Stimulated activated naive B cell treated with anti-CD40 and anti-IgM and Interleukin-4, amounts not matched to agents 10 μg/mL and 1 μg/mL and 100 μg/mL, for 72 hours (primary cell): ENCODE measurements at places on chromosomes 7 and 10.
A peak's percentile ranks its signal among the peaks of the same experiment; 100 is the strongest.

GRCh38 chr10:109475711-109476421 is 447.4 kb downstream of the XPNPEP1 start:
- DNase-seq = no peak

- no peak for DNase-seq
Measured at GRCh38 chr7:151978616-151979015, 22.4 kb downstream of the GALNTL5 start.

GRCh38 chr7:157793973-157794745 is 457.4 kb downstream of the DNAJB6 start:
- no peak for DNase-seq

- DNase-seq = no peak
Measured at GRCh38 chr10:126204320-126204719, 184.0 kb downstream of the ADAM12 start.

GRCh38 chr7:17559388-17559787 is 260.9 kb downstream of the AHR start:
- no peak for DNase-seq

GRCh38 chr7:1858435-1859265 is 188.6 kb downstream of the ELFN1 start:
- DNase-seq = no peak

DNA sequence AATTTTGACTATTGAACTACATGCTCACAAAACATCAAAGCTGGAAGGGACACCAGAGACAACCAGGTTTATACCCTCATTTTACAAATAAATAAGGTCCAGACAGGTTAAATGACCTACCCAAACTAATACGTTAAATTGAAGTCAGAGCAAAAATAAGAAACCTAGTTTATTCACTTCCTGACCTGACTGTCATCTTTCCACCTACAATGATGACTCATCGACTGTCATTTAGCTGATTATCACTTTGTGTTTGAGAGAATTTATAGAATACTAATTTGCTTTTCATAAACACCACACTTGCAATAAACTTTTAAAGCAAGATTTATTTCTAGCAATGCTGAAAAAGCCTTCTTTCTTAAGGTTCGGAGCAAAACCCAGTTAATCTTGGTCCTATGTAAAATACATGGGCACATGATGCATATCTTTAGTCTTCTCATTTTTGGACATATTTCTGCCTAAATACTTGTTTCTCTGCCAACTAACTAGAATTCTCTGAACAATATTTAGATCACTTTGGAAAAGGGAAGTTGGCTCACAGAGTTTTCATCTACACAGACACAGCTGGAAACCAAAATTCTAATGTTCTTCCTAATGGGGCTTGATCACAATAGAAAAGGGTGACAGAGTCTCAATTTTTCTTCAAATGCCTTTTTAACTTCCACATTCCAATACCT is 16.7 kb upstream of the LRRN3 start:
- DNase-seq = no peak

DNA sequence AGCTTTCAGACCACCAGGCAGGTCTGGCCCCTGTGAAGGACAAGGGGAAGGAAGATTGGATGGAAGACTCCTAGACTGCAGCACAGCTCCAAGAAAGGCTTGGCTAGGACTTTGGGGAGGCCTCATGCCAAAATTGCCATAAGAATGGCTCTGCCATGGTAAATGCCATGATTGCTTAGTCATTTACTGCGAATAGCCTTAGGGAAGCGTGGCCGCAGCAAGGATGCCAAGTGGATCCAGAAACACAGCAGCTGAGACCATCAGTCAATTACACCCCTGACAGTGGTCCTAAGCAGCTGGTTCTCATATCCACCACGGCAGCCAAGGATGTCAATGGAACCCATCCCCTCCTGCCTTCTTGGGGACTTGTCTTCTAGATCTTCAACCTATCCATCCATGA is 88.2 kb upstream of the AUTS2 start:
- no peak for DNase-seq

DNA sequence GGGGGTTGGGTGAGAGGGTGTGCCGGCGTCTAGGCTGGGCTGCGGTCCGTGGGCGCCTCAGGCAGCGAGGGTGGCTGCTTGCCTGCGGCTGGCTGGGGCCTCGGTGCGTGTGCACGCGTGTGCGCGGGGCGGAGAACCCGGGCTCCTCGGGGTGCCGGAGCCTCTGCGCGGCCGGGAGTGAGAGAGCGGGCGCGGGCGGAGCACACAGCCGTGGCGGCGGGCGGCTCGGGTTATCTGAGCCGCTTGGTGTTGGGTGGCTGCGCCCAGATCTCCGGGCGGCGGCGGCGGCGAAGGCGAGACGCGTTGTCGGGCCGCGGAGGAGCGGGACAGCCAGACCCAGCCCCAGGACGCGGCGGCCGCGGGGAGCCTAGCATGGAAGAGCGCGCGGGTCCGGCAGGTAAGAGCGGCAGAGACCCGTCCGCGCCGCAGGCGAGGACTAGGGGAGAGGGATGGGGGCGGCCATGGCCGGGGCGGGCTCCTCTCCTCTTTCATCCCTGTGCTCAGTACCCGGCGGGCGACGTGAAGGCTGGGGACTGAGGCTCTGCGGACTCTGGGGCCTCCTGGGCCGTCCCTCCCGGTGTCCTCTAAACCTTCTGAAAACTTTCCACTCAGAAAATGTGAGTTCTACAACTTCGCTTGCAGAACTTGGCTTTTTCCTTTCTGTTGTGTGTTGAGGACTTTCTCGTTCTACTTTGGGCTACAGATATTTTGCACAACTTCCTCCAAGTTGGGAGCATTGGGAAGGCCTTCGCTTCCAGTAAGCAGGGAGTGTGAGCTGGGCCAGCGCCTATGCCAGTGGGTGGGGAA is 9.8 kb upstream of the PAX2 start:
- no peak for DNase-seq

DNA sequence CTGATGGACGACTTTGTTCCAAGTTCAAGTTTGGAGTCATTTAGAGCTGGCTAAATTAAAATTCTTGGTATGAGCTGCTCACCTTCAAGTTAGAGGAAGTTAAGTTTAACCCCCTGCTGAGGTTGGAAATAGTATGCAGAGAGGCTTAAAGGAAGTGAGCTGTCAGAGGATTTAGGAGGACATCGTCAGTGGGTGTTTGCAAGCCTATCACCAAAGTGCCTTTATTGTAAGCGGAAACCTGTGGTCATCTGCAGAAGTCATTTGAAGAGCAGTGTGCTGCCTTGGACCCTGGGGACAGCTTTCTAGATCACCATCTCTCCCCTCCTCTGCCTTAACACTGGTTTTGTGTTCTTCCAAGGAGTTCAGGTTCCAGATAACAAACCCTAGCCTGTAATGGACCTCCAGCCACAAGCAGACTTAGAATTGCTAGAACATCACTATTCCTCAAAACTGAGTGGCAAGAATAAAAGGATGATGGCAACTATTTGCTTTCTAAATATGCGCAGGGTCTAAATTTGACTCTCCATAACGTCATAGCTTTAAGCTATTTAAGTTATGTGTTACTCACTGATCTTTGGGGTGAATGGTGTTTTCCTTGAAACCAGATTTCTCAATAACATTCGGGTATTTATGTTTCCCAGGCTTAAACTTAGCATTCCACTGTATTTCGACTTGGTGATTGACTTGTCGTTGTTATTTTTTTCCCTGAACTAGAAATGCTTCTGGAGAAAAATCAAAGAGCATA is 93.4 kb downstream of the SLC39A12 start:
- peak; percentile 23 for DNase-seq
